Stimulated activated CD4-positive, alpha-beta T cell treated with anti-CD3 and anti-CD28 coated beads, Interleukin-1b, Interleukin-23, amount 100 ng/mL, for 24 hours (primary cell): ENCODE measurements at places on chromosomes 2 and 18.

- no peak for DNase-seq
These were observed 9.8 kb upstream of the NCK2 start for GRCh38 chr2:105734762-105735538.

DNA sequence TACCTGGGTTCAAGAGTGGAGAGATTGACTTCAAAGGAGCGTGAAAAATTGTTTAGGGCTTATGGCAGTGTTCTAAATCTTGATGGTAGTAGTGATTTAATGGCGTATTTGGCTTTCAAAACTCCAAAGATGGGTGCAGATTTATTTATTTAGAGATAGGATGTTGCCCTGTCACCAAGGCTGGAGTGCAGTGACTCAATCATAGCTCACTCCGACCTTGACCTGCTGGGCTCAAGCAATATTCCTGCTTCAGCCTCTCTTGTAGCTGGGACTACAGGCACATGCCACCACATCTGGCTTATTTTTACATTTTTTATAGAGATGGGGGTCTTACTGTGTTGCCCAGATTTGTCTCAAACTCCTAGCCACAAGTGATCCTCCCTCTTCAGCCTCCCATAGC, 52.5 kb downstream of the FAM117B start:
- no peak for DNase-seq

GRCh38 chr2:84636080-84636971, 120.0 kb downstream of the DNAH6 start:
- no peak for DNase-seq

- DNase-seq: no peak
These were observed 228.3 kb upstream of the SIX3 start for GRCh38 chr2:44713170-44713569.

GRCh38 chr2:202317080-202317857, 51.7 kb downstream of the NOP58 start:
- DNase-seq: no peak
